HCEC 1CT (cell line): ENCODE measurements at places on chromosomes 2 and 18.

DNA sequence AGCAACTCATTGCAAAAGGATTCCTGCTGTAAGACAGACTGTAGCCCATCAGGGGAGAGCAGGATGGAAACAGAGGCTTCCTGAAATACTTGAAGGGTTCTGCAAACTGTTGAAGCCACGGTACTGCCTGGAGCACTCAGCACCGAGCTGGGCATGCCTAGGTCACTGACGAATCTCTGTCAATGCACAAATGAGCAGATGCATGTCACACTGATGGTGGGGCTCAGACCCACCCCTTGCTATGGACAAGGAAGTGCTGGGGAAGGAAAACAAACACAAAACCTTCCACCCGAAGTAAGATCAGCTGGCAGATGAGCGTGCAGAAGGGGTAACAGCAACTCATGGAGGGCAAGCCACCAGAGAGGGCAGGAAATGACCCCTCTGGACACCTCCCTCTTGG, 136.7 kb downstream of the BCL2 start:
- no peak for DNase-seq

DNA sequence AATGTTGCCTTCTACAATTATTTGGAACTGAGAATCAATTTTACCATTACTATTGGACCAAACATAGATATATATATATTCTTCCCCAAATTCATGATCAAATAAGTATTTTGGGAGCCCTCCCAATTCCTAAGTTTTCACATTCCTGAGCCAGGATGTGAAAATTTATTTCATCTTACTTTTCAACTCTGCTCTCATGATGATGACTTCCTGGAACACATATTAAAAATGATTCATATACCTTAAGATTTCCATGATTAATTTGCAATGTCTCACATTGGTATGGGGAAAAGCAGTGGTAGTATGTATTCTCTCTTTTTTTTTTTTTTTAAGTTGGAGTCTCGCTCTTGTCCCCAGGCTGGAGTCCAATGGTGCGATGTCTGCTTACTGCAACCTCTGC, 596.1 kb upstream of the ZEB2 start:
- DNase-seq, result peak; percentile 20

DNA sequence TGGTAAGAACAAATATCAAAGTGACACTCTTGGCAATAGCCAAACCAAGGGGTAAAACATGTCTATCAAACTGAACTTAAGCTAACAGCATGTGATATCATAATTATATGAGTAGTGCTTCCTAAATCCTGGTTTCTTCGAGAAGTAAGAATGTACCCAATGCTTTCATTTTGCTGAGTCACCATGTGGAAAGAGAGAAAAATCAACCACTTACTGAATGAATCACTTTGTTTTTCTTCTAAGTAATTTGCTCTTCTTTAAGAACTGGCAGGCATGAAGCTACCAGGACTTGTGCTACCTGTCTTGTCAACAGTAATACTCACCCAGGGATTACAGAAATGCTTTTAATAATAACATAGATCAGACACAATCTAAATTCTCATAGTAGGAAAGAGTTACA, 19.0 kb upstream of the DUSP19 start:
- DNase-seq, result peak; percentile 85

DNA sequence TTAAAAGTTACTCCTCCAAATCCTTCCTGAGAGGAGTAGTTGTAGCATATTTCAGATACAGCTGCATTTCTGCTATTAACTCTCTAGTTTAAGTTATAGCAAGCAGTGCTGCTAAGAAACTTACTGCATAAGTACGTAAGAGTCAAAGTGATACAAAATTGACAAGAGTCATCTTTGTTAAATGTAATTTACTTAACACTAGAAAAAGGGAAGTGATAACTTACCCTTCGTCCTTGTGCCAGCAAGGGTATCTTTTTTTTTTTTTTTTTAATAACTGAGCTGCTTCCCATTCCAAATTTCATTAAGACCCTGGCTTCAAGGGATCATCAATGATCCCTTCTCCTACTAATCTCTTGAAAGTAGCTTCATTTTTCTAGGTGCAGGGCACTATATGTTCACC, 493.0 kb downstream of the PLCL1 start:
- DNase-seq, result no peak

DNA sequence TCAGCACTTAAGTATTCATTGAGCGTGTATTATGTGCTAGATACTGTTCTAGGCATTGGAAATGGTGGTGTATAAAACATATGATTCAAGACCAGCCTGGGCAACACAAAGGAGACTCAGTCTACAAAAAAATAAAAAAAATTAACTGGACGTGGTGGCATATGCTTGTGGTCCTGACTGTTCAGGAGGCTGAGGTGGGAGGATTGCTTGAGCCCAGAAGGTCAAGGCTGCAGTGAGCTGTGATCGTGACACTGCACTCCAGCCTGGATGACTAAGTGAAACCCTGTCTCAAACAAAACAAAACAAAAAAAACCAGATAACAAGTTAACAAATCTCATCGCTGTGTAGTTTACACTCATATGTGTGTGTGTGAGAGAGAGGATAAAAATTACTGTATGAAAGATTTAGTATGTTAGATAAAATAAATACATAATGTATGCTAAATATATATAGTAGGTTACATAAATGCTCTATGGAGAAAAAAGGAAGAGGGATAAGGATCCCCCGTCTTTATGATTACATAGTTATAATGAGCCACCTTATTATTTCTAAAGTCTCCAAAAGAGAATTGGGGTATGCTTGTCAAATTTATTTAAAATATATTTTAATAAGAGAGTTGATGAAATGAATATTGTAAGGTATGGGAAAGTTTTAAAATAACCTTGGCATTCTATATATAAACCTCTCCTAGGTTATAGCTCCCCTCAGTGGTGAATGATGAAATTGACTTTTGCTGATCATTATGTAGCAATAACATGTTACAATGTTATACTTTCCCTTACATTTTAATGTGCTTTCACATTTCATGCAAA, 69.2 kb downstream of the EHBP1 start:
- DNase-seq, result peak; percentile 55

DNA sequence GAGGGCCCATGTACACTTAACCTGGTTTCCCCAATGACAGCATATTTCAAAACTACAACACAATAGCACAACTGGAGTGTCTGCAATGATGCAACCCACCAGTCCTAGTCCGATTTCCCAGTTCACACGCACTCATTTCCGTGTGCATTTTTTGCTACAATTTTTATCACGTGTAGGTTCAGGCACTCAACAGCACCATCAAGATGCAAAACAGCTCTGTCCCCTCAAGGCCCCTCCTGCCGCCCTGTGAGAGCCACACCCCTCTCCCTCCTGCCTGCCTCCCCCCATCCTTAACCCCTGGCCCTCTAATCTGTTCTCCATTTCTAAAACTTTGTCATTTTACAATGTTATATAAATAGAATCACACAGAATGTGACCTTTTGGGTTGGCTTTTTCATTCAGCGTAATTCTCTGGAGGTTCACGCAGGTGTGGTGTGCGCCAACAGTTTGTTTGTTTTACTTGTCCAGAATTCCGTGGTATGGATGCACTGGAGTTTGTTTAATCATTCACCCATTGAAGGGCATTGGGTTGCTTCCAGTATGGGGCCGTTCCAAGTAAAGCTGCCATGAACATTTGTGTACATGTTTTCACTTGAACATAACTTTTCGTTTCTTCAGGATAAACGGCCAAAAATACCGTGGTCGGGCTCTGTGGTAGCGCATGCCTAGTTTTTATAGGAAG, 8.4 kb downstream of the KCNIP3 start:
- no peak for DNase-seq

- no peak for DNase-seq
Observed at GRCh38 chr18:69326094-69326493, 74.6 kb upstream of the DOK6 start.

DNA sequence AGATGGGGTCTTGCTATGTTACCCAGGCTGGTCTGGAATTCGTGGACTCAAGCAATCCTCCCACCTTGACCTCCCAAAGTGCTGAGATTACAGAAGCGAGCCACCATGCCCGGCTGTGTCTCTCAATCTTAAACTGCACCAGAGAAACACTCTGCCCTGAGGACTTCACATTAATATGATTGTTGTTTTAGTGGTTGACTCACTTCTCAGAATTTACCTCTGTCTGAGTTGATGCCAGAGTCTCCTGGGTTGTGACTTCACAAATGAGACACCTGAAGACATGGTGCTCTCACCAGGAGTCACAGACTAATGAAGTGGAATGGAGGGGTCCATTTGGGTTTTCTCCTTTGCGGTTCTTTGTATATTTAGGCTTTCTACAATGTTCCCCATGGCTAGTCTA, 61.0 kb upstream of the TGIF1 start:
- DNase-seq, result no peak

- DNase-seq, result no peak
Observed at GRCh38 chr2:134135793-134136192, 118.1 kb upstream of the MGAT5 start.

GRCh38 chr18:44592639-44593038, 88.0 kb upstream of the SETBP1 start:
- no peak for DNase-seq

DNA sequence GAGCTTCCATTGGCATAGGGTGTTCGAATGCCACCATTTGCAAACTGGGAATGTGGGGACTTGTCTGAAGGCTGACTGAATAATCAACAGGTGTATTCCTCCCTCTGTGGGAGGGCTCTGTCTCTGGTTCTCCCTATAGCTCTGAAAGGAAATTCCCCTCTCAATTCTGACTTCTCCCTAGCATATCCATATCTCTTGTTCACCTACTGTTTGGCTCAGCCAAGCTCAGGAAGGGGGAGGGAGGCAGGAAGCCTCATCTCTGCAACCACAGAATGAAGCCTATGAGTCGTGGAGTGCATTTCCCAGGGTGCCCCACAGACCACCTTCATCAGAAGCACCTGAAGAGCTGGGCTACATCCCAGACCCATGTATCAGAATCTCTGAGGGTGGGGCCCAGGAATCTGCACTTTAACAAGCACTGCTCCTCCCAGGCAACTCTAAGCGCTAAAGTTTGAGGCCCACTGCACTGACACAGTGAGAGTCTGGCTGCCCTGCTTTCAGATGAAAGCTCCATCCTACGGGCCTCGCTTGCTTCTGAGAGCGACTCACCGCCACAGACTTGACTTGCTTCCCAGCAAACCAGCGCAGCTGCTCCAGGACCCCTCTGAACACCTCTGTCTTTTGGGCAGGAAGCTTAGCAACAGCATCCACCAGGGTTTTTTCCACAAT, 32.0 kb downstream of the XDH start:
- peak; percentile 24 for DNase-seq

GRCh38 chr2:239522002-239522739, 121.4 kb upstream of the HDAC4 start:
- no peak for DNase-seq

- DNase-seq, result peak; percentile 11
Observed at GRCh38 chr2:234496055-234496834, 636 bp downstream of the ARL4C start.
